ENCODE measurements at places on chromosomes 5 and 9. TPM values are rescaled to one million over a fixed set of nuclear protein-coding genes. Genes with fewer than 3 reads are reported as not detected.

- H3K27me3 ChIP-seq, result no peaks in the 10 kb centered on the region
- H3K36me3 ChIP-seq, result peaks cover 5% of the 10 kb centered on the region
- H3K4me3 ChIP-seq, result no peak overlapping the region
- H3K4me1 ChIP-seq, result no peaks in the 10 kb centered on the region
- no peak for DNase-seq
- H3K27ac ChIP-seq, result no peak overlapping the region
These were observed 32.5 kb downstream of the LEAP2 start for GRCh38 chr5:132905938-132906337.

GRCh38 chr5:56481428-56482357 lies 248.6 kb upstream of the ANKRD55 start:
- peak overlapping the region; percentile 73 for H3K4me3 ChIP-seq
- no peaks in the 10 kb centered on the region for H3K36me3 ChIP-seq
- H3K4me1 ChIP-seq, result peaks cover 36% of the 10 kb centered on the region
- H3K27me3 ChIP-seq, result no peaks in the 10 kb centered on the region
- no peak for DNase-seq
- peak overlapping the region; percentile 32 for H3K27ac ChIP-seq

DNA sequence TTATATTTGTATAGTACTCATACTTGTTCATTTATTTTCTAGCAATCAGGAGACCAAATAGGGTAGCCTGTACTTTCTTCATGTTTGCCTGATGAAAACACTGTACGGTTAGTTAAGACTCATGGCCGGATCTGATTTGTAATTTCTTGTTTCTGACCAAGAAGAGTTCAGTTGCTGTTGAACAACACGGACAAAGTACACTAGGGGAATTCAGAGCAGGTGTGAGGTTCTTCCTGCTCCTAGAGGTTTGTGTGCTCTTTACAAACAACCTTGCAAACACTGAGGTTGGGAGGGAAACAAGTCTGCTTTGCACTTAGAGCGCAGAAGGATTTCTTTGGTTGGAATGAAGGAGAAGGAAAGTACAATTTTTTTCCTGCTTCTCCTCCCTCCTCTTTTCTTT lies 69.7 kb downstream of the TRIO start:
- DNase-seq, result no peak
- no peaks in the 10 kb centered on the region for H3K36me3 ChIP-seq
- H3K4me3 ChIP-seq, result no peak overlapping the region
- H3K27me3 ChIP-seq, result no peaks in the 10 kb centered on the region

DNA sequence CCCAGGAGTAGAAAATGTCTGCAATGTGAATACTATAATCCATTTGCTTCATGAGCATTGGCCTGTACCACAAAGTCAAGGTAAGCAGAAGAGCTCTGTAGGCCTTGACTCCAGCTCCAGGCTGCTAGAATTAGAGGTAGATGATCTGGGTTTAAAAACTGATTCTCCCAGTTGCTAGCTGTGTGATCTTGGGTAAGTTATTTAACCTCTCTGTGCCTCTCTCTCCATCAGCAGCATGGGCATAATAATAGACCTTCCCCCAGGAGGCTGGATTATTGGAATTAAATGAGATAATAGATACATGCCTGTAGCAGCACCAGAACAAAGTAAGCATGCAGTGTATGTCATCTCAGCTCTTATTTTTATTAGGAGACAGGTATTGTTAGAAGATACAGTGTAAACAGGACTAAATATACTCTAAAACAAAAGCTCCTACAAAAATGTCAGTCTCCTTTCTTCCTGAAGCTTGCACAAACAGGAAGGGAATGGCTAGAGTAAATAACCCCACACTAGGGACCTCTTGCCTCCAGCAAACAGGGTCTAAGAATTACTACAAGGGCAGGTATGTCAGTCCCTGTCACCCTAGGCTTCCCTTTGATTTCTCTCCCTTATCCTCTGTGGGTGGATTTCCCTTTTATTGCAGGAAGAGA lies 57.5 kb downstream of the PSAT1 start:
- no peaks in the 10 kb centered on the region for H3K27me3 ChIP-seq
- no peak overlapping the region for H3K4me3 ChIP-seq
- H3K36me3 ChIP-seq, result no peaks in the 10 kb centered on the region
- H3K27ac ChIP-seq, result no peak overlapping the region

GRCh38 chr9:108130905-108131304 lies 641.3 kb upstream of the KLF4 start:
- no peak for DNase-seq
- H3K27me3 ChIP-seq, result no peaks in the 10 kb centered on the region
- H3K27ac ChIP-seq, result no peak overlapping the region
- no peaks in the 10 kb centered on the region for H3K4me1 ChIP-seq
- H3K4me3 ChIP-seq, result no peak overlapping the region

Gene MARCHF3
- 2.5 TPM for polyA plus RNA-seq

Gene FCN1
- not detected for polyA plus RNA-seq

Gene SELENOP
- not detected for polyA plus RNA-seq

Measured in CD8-positive, alpha-beta memory T cell (primary cell).